ENCODE measurements at places on chromosomes 16 and 17.

DNA sequence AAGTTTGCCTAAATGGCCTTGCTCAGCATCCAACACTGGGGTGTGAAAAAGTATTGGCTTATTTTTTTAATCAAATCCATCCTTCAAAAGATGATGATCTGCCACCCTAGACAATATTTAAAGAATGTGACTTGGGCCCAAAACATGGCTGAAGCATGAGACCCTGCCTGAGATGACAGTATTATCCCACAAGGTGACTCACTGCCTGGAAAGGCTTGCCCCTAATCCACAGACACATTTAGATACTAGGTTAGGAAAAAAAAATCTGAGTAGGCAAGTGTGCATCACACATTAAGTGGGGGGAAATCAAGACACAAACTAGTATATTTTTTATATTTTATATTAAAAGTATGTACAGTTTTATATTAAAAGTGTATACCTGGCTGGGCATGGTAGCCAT, 38.4 kb downstream of the TOM1L2 start:
- DNase-seq: no peak

GRCh38 chr16:31215287-31216162, 1.4 kb downstream of the PYDC1 start:
- no peak for DNase-seq

- DNase-seq: peak; percentile 29
Observed at GRCh38 chr16:57263541-57264351, 18.7 kb downstream of the ARL2BP start.

DNA sequence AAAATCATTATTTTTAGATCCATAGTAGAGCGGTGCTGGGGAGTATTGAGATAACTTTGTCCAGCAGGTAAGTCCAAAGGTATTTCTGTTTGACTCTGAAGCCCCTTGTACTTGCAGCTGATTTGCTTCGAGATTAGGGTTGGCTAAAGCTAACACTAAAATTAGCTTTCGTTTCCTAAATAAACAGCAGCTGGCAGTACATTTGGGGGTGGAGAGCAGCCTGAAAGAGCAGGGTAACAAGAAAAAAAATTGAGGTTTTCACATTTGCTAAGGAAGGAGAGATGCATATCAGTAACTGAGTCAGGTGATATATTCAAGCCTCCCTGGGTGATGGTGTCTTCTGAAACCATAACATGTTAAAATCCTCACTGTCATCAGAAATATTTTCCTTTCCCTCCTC, 37.4 kb upstream of the TMC5 start:
- no peak for DNase-seq

- no peak for DNase-seq
Observed at GRCh38 chr17:2385240-2386210, 15.3 kb downstream of the MNT start.

DNA sequence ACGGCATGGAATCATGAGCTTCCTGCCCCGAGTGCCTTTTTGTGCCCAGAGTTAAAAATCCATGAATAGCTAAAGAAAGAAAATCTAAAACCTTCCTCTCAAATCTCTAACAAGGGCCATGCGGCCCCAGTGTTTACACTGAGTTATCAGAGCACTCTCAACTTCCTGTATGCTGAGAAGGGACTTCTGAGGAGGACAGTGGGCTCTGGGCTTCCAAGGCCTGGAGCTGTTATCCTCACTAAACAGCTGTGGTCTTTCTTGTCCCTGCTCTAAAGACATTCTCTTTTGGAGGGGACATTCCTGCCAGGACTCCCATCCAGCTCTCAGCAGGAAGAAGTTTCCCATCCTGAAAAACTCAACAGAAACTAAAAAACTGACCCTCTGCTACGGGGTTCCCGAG, 135.6 kb downstream of the AATF start:
- DNase-seq: no peak

- DNase-seq: no peak
Observed at GRCh38 chr17:72978593-72979218, 113.8 kb downstream of the SLC39A11 start.

DNA sequence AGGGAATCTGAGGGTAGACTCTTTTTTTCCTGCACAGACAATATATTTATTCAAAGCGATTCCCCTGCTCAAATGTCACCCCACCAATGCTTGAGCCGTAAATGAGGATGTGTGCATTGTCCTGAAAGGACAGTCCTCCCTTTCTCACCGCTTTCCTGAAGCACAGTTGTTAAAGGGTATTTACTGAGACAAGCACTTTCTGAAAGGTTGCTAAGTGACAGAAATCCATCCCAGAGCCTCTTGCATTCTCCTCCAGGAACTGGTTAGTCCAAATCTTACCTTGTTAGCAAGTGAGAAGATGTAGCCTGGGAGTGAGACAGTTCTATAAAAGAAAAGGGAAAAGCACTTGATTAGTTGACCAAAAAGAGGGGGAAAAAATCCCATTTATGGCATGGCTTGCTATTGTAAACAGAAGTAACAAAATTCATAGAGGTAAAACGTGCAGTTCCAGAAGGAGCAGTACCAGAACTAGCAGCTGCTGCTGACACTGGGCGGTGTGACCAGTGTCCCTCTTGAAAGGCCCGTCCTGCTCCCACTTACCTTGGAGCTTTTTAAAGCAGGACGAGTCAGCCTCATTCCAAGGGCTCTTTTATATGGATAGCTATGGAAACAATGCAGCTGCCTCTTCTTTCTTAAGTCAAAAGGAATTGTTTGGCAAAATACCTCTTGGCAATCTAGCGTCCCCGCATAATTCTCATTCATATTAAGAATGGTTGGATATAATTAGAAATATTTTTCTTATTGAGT, at the start of gene MYH2:
Gene MYH2, minus strand, starts transcription at position 563 of the 747 bp plus-strand sequence. CDS start 1,738 bp downstream, outside the sequence.
- DNase-seq: no peak

DNA sequence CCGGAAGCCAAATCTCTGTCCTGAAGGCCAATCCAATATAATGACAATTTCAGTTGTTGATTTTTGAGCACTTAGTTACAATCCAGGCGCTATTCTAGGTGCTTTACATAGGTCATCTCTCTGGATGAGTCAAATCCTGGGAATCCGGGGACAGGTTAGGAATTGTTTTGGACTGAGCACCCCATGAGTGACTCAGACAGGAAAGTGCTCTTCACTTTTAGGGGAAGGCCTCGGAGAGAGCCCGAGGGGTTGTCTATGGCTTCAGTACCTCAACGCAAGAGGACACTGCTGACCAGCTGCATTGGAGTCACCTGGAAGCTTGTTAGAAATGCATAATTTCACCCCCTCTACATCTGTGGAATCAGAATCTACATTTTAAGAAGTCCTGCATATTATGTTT, 108.8 kb downstream of the IRX5 start:
- DNase-seq: peak; percentile 1

GRCh38 chr16:11985250-11985649, 8.7 kb downstream of the SNX29 start:
- no peak for DNase-seq

DNA sequence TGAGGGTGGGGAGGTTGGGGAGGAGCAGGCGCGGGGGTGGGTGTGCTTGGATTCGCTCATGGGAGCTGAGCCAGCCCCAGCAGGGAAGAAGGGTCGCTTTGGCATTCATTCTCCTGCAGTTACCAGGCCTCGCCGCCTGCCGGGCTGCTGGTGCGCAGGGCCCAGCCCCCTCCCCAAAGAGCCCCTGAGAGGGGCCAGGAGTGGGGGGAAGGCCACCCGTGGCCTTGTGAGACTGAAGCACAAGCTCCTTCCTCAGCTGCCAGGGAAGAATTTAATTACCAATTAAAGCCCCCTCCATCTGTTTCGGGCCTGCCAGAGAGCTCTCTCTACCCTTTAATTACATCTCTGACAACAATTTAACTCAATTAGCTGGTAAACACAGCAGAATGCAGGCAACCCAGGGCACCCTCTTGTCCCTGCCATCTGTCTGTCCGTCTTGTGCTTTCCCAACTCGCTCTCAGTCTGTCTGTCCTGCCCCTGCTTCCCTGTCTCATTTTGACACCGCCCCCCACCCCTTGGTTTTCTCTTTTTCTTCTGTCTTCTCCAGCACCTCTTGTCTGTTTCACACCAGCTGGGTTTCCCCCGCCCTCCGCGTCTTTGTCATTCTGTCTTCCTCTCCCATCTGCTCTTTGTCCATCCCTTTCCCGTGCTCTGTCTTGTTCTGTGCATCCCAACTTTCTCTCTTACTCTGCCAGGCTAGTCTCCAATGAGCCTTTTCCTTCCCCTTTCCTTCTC, 32.7 kb downstream of the CDK5RAP3 start:
- DNase-seq: no peak

DNA sequence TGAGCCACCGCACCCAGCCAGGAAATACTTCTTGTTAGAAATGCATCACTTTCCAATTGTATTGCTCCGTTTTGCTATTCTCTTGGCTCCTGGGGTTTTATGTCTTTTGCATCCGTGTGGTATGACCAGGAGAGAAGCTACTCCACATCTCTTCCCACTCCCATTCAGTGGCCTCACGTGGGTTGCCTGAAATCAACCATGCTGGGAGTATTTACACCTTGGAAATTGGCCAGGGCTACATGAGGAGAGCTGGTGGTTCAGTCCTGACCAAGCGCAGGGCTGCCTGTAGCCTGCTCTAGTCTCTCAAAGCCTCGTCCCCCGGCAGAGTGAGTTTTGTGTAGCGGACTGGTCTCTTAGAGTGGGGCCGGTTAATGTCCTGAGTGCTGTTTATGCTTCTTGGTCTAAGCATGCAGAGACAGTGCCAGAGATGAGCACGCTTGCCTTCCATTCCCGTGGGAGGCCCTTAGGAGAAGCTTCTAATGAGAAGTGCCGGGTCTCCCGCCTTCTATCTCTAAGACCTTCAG, 3.8 kb downstream of the WFDC1 start:
- peak; percentile 84 for DNase-seq

DNA sequence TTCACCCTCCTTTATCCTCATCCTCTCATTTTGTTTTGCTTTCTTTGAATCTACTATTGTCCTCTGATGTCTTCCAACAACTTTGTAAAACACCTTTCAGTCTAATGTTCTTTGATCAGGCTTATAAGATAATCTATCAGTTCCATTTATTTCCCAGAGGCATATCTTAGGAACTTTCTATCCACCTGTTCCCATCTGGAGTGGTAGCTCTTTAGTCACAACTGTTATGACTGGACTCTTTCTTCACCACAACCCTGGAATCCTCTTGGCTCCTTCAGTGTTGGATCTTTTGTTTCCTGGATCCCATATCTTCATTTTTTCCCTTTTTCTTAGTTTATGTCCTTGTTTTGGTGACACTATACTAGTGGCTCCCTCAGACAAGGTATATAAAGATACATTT, 23.5 kb downstream of the RPS6KB1 start:
- DNase-seq: no peak

GRCh38 chr16:24539850-24540601, 660 bp downstream of the RBBP6 start:
- peak; percentile 84 for DNase-seq

GRCh38 chr17:4542726-4543191, 12.4 kb downstream of the MYBBP1A start:
- DNase-seq: peak; percentile 52

DNA sequence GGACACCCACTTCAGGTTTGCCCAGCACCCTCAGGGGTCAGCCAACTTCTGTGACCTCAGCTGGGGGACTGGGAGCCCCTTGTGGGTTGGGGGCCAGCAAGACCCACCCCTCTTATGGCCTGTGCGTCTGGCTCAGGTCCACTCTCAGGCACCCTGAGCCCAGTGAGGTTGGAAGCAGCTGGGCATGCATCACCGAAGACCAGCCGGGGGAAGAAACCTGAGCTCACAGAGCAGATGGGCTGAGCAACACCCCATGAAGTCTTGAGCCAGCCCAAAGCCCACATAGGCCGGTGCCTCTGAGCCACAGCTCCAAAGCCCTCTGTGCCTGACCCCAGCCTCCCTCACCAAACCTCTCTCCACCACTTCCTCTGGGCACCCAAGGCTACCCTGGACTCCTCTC, 166.7 kb downstream of the RBFOX3 start:
- DNase-seq: no peak

GRCh38 chr17:21686165-21687015, 5.9 kb upstream of the KCNJ18 start:
- DNase-seq: no peak

- no peak for DNase-seq
Observed at GRCh38 chr17:68924793-68925720, 30.1 kb downstream of the ABCA8 start.

GRCh38 chr17:67270416-67270815, 25.4 kb upstream of the HELZ start:
- no peak for DNase-seq

DNA sequence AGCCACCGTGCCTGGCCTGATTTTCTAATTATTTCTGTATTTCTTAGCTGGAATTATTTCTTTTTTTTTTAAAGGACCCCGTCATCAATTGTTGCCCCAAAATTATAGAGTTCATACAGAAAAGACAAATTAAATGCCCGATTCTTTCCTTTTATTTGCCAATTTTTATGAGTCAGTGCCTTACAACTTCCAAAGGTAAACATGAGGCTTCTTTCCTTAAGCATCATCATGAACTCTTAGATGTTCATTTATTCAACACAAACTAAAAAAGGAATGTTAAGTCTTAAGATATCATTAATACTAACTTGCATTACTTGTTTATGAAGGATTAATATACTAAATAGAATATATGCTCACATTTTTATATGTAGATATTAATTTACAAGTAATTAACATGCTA, 7.2 kb upstream of the ARHGDIA start:
- DNase-seq: no peak

DNA sequence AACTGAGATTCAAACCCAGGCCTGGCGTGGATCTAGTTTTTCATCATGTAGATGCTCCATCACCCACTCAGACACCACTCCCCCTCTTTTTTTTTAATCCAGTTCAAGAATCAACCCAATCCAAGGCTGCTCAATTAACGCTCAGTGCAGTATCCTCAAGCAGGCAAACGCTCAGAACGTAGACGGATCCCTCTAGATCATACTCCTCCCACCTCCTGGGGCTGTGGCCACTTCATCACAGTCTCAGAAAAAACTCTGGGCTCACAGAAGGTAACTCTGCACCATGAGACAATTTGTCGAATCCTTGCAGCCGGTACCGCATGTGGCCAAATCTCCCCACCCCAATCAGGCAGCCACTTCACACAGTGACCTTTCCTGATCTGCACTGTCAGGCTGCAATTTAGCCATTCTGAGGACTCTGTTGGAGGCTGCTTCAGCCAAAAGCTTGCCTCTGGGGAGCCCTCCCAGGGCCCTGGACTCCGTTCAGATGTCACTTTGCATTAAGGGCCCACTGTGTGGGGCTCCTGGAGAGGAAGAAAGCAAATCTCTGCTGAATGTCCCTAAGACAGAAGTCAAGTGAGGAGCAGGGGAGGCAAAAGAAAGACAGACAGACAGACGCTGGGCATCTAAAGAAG, 183.5 kb downstream of the XYLT1 start:
- no peak for DNase-seq

- DNase-seq: no peak
Observed at GRCh38 chr16:71912534-71913275, 17.4 kb downstream of the IST1 start.

- peak; percentile 14 for DNase-seq
Observed at GRCh38 chr16:87054856-87055255, 262.3 kb downstream of the C16orf95 start.

DNA sequence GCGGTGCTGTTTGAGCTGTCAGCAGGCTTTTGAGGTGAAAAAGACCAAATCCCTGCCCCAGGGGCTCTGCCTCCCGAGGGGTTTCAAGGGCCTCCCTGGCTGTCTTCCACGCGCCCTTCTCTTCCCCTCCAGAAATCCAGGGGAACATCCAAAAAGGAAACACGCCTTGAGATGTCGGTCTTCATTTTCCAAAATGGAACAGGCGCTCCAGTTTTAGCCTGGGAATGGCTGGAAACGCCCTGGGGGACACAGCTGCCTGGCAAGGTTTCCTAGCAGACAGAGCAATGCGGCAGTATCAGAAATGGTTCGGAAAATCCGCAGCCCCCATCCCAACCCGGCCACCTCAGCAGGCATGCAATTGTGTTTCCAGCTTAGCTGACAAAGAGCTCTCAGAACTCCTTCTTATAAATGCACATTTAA, 16.6 kb upstream of the LITAF start:
- DNase-seq: no peak

- no peak for DNase-seq
Observed at GRCh38 chr17:45838751-45839295, 5.9 kb upstream of the SPPL2C start.

Measured in sigmoid colon (tissue), 7 donors.